GM12865 (cell line): ENCODE measurements at places on chromosomes 13 and 19.

GRCh38 chr13:41268764-41269163, 5.4 kb upstream of the MTRF1 start:
- DNase-seq, result peak; percentile 30

DNA sequence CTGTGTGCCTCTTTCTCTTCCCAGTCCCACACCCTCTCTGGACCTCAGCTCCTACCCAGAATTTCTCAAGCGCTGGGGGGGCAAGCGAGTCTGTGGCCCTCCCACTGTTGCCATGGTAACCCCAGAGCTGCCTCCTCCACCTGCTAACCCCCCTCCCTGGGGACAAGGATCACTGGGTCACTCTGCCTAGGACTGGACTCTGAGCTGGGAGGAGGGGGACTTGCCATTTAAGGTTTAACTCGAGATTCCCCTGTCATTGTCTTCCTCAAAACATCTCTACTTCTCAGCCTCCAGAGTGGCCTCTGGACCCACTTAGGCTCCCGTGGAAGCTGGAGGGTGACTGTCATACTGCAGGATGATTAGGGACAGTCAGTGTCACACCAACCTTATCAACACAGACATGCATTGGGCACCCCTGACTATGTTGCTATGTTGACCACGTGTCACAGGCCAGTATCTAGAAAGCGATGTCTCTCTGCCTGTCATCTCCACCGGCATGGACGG, 2.2 kb downstream of the PALM3 start:
- DNase-seq, result no peak

GRCh38 chr19:43634068-43634467, 5.6 kb downstream of the CADM4 start:
- DNase-seq, result no peak

DNA sequence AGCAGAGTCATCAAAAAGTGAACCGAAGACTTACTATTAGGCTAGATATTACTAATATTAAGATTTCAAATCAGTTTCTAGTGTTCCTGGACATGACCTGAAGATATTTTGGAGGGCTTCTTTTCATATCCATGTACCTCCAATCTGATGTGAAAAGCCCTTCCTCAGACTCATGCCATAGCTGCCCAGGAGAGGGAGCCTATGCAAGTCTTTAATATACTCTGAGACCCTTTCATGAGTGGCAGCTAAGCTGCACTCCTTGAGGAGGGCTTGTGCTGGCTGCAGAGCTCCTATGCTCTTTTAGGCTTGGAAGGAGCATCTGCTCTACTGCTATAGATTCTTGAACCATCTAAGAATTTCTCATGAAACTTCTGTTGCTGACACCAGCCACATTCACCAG, 715.3 kb downstream of the OLFM4 start:
- DNase-seq, result no peak

DNA sequence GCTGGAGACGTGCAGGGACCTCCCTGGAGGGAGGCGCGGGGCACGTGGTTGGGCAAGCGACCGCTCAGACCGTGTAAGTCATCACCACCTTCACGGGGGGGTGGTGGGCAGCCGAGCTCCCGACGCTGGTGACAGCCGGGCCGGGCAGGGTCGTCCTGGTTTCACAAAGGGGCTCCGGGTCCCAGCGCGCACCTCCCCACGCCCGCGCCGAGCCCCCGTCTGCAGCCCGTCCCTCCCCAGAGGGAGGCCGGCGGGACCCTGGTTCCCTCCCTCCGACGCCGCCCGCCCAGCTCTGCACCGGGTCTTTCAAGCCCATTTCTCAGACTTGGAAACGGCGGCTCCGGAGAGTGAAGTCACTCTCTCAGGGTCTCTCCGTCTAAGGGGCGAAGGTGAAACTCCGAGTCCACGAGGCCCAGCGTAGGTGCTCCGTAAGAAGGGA, 729 bp upstream of the ARID3A start:
- peak; percentile 87 for DNase-seq

GRCh38 chr19:38441657-38442348, 8.3 kb downstream of the RYR1 start:
- DNase-seq, result peak; percentile 24

DNA sequence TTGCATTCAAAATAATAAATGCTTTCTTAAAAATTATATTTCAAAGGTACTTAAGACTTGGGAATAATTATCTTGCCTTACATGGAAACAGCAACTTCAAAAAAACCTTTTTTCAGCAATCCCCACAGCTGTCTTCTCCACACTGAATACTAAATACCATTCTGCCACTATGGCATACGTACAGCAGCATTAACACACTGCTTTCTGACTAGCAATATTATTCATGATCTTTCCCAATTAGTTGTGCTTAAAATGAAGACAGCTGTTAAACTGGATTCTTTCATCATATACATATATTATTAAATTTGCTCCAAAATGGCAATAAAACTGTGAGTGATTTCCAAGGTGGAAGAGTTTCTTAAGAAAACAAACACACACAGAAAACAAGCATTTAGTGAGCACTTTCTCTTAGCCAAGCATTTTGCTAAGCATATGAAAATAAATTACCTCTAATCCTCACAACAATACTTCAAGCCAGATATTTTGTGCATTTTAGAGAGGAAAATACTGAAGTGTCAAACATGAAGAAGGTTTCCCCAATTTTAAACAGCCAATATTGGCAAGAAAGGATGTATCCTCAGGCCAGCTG, 609.5 kb downstream of the SLITRK1 start:
- DNase-seq, result no peak
